ENCODE measurements at places on chromosomes 2 and 18. TPM values are rescaled to one million over a fixed set of nuclear protein-coding genes. Genes with fewer than 3 reads are reported as not detected.

Gene LYG2
- total RNA-seq = not detected

Gene GPR39
- 17.8 TPM for total RNA-seq

DNA sequence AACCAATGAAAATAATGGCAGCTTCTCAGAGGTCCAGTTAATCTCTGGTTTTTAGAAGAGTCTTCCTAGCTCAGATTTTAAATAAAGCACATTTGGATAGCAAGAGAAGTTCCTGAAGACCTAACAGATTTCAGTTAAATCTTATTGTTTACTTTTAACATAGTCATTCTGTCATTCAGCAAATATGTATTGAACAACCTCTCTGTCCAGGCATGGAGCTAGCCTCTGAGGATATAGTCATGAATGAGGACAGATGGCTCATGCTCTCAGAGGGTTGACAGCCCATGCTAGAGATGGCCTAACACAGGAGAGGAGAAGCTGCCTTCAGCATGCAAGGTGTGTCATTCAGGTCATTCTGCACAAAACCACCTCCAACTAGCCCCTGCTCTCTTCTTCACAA lies 6.2 kb downstream of the CCBE1 start:
- H3K4me3 ChIP-seq = no peak overlapping the region
- H3K4me1 ChIP-seq = no peaks in the 10 kb centered on the region

GRCh38 chr2:101188683-101189405 lies 37.7 kb upstream of the TBC1D8 start:
- no peak overlapping the region for H3K4me3 ChIP-seq
- no peaks in the 10 kb centered on the region for H3K36me3 ChIP-seq
- no peaks in the 10 kb centered on the region for H3K4me1 ChIP-seq

Gene SIX2
- total RNA-seq = not detected

DNA sequence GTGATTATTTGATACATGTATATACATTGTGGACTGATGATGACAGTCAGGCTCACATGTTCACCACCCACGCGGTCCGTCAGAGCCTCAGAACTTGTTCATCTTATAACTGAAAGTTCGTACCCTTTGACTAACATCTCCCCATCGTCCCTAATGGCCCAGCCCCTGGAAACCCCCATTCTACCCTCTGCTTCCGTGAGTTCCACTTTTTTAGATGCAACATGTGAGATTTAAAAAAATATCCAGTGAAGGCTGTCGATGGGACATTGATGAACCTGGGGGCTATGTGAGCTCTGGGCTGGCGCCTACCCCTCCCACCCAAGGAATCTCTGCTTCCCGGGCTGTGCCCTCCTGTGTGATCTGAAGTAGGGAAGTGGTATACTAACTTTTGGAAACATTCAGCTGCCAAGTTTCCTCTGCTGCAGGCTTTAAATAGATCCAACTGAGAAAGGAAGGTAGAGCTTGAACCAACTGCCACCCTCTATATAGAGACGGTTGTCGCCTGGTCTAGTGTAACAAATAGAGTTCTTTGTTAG lies 163.8 kb downstream of the FAM210A start:
- no peak for DNase-seq
- no peaks in the 10 kb centered on the region for H3K27me3 ChIP-seq
- H3K4me1 ChIP-seq = peaks cover 31% of the 10 kb centered on the region
- H3K36me3 ChIP-seq = no peaks in the 10 kb centered on the region

GRCh38 chr2:22274661-22275060 lies 1110.3 kb upstream of the KLHL29 start:
- no peak for DNase-seq
- H3K4me1 ChIP-seq = no peaks in the 10 kb centered on the region
- no peak overlapping the region for H3K4me3 ChIP-seq
- H3K27me3 ChIP-seq = no peaks in the 10 kb centered on the region

Gene STARD6
- not detected for total RNA-seq

GRCh38 chr2:73821669-73822068 lies 7.1 kb upstream of the STAMBP start:
- H3K4me3 ChIP-seq = no peak overlapping the region
- H3K36me3 ChIP-seq = no peaks in the 10 kb centered on the region
- no peaks in the 10 kb centered on the region for H3K4me1 ChIP-seq
- no peak for DNase-seq

DNA sequence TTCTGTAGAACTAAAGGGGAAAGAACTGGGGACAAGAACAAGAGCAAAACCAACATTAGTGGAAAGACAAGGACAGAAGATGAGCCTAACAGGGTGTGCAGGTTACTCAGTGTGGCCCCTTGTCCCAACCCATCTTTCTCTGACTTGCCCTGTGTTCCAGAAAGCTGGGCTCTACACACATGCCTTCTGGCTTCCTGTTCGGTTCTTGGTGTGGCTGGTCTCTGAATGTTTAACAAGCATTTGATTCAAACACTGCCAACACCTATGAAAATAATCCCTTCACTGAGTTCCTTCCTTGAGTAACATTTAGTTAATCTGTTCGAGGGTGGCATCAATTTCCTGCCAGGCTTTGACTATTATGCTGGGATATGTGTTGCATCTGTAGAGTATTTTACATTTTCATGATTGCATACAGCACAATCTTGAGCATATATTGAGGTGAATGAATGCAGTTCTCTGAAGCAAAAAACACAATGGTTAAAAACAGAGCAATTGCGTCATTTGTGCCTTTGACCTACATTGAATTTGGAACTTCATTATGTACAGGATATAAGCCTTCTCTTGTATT lies 83.3 kb downstream of the MBD2 start:
- no peaks in the 10 kb centered on the region for H3K36me3 ChIP-seq
- H3K27ac ChIP-seq = no peak overlapping the region
- no peaks in the 10 kb centered on the region for H3K27me3 ChIP-seq

GRCh38 chr2:45583977-45584376 lies 27.1 kb downstream of the SRBD1 start:
- no peak overlapping the region for H3K27ac ChIP-seq
- H3K4me1 ChIP-seq = no peaks in the 10 kb centered on the region
- no peaks in the 10 kb centered on the region for H3K36me3 ChIP-seq
- H3K4me3 ChIP-seq = no peak overlapping the region

DNA sequence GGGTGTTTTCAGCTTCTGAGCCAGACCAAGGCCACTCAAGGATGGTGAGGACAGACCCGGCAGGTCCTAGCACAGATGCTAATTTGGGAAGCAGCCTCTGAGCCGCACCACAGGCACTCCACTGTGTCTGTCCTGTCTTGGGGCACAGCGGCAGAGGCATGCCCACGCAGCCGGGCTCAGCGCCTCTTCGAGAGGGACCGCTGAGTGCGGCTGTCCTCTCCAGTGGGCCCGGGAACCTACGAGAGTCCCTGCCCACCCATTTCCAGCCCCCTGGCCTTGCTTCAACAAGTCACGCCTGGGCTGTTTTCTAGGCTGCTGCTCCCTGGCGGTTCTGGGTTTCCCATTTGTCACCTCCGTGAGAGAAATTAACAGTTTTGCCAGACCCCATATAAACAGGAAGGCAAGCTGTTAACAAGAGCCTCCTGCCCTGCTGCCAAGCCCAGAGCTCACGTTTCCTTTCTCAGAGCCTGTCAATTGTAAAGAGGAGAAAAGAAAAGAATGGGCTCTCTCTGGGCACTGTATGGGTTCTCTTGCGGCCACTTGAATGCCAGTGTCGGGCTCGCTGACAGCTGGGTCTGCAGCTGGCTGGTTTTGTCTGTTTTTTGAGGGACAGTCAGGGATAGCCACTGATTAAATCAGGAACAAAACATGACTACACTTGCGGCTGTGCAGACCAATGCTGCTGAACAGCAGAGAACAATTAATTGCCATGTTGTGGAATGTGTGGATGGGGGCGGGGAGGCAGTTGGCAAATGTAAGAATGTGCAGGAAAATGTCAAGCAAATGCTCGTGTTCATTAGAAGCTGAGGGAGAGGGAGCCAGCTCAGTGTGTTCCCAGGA lies 30.6 kb downstream of the TMEM17 start:
- no peaks in the 10 kb centered on the region for H3K27me3 ChIP-seq
- H3K36me3 ChIP-seq = no peaks in the 10 kb centered on the region
- peaks cover 58% of the 10 kb centered on the region for H3K4me1 ChIP-seq
- no peak overlapping the region for H3K4me3 ChIP-seq

Gene PSMA8
- not detected for total RNA-seq

DNA sequence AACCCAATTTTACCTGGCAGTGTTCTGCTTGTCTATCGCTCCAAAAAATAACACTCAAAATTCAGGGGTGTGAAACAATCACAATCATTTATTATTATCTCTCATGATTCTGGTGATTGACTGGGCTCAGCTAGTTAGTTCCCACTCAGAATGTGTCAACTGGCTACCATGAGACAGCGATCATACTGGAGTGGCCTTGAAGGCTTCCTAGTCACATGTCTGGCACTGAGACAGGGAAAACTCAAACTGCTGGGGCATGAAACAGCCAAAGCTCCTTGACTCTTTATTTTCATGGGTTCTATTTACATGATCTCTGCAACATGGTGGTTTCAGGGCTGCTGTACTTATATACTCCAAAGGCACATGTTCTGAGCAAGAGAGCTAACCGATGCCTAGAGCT lies 6.2 kb upstream of the ANXA4 start:
- peaks cover 3% of the 10 kb centered on the region for H3K4me1 ChIP-seq
- H3K27ac ChIP-seq = no peak overlapping the region
- no peaks in the 10 kb centered on the region for H3K36me3 ChIP-seq
- no peaks in the 10 kb centered on the region for H3K27me3 ChIP-seq
- no peak for DNase-seq

DNA sequence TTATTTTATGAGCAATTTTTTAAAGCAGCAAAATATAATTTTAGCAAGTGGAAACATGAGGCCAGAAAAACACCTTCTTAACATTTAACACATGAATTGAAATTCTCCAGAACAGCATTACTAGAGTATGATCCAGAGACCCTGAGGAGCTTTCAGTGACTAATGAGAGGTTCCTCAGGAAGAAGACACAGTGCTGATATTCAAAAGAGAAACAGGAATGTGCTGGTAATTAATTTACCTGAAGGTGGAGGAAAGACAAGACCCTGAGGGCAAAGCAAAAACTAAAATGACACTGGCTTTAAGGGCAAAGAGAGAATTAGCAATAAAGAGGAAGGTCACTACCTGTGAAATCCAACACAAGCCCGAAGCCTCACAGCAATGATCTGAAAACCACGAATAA lies 97.0 kb downstream of the CDH2 start:
- H3K36me3 ChIP-seq = no peaks in the 10 kb centered on the region
- H3K27ac ChIP-seq = no peak overlapping the region
- H3K27me3 ChIP-seq = no peaks in the 10 kb centered on the region

Gene BCL2L11
- 23.0 TPM for total RNA-seq

Gene ANKRD53
- total RNA-seq = 4.9 TPM

DNA sequence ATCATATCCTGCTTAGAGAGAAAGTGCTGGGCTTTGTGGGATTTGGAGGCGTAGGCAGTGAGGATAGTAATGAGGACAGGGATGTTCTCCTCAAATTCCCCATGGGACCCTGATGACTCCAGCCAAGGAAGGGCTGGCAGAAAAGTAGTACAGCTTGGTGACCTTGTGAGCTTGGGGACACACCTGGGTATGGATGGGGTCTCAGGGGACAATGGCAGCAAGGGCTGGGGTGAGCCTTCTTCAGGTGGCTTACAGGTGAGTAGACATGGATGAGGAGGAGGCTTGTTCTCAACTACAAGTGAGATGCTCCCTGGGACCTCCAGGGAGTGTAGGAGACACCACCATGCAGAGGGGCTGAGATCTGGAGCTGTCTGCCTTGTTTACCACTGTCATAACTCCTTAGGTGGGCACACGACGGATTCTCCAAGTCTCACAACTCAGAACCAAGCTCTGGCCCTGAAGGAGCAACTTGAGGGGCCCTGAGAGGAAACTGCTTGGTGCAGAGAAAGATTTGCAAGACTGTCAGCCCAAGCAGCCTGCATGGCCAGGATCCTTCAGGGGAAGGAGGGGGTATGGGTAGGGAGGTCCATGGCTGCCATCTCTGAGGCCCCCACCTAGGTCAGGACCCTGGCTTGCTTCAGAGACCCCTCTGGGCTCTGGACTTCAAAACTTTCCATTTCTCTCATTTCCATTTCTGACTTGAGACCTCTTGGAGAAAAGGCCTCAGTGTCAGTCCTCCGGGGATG lies 262.8 kb downstream of the DYSF start:
- H3K27me3 ChIP-seq = no peaks in the 10 kb centered on the region
- peaks cover 27% of the 10 kb centered on the region for H3K4me1 ChIP-seq
- DNase-seq = no peak
- H3K27ac ChIP-seq = peak overlapping the region; percentile 33
- no peak overlapping the region for H3K4me3 ChIP-seq

DNA sequence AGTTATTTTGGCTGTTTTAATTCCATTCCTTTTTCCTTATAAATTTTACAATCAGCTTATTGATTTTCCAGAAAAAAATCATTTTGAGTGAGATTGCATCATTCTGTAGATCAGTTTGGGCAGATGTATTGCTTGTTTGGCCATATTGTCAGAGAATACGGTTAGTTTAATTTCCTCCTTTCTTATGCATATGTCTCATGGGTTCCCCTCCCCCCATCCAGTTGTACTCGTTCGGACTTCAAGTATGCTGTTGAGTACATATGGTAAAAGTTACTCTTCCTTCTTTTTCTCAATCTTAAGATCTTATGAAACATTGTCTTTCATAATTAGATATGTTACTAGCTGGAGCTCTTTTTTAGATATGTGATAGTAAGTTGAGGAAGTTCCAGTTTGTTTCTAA lies 131.2 kb upstream of the TTC27 start:
- no peaks in the 10 kb centered on the region for H3K4me1 ChIP-seq
- H3K4me3 ChIP-seq = no peak overlapping the region
- H3K27me3 ChIP-seq = no peaks in the 10 kb centered on the region

DNA sequence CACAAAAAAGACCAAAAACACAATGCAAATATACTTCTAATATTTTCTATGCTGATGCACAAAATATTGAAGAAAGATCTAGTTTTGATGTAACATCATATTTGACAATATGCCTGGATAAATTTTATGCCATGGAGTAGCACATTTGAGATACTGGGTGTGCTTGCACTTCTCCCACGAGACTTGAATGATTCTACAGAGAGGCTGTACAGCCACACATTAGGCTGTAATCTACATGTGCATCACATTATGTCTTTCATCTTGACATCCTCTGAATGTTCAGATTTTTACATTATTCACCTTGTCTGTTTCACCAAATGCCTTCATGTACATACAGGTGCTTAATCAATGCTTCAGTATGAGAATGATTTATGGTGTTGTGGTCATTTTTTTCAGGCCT lies 756.4 kb upstream of the CDH7 start:
- H3K27me3 ChIP-seq = no peaks in the 10 kb centered on the region
- H3K4me3 ChIP-seq = no peak overlapping the region
- no peak for DNase-seq
- H3K36me3 ChIP-seq = no peaks in the 10 kb centered on the region
- H3K4me1 ChIP-seq = no peaks in the 10 kb centered on the region
